Activated CD8-positive, alpha-beta memory T cell treated with anti-CD3 and anti-CD28 coated beads for 1 hour (primary cell): ENCODE measurements at places on chromosomes 7 and 10.

- DNase-seq: no peak
Measured at GRCh38 chr7:1854866-1855724, 185.0 kb downstream of the ELFN1 start.

- DNase-seq: no peak
Measured at GRCh38 chr10:84994722-84995121, 666.3 kb downstream of the CCSER2 start.

GRCh38 chr10:122234416-122234815 is 36.7 kb upstream of the BTBD16 start:
- DNase-seq: no peak

DNA sequence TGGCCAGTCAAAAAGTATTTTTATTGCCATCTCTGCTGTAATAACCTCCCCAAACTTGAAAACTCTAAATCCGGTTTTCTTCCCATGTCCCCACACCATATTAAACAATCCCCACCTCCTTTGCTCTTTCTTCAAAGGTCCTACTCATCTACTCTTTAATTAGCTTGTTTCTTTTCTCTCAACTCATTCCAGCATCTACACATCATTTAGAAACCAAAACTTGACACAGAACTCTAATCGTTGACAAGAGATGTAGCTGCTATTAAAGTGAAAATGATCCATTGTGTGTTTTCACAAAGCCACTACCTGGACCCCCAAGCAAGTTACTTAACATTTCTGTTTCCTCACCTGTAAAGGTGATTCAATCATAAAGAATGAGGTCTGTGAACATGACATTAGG is 436.3 kb upstream of the NPVF start:
- no peak for DNase-seq

DNA sequence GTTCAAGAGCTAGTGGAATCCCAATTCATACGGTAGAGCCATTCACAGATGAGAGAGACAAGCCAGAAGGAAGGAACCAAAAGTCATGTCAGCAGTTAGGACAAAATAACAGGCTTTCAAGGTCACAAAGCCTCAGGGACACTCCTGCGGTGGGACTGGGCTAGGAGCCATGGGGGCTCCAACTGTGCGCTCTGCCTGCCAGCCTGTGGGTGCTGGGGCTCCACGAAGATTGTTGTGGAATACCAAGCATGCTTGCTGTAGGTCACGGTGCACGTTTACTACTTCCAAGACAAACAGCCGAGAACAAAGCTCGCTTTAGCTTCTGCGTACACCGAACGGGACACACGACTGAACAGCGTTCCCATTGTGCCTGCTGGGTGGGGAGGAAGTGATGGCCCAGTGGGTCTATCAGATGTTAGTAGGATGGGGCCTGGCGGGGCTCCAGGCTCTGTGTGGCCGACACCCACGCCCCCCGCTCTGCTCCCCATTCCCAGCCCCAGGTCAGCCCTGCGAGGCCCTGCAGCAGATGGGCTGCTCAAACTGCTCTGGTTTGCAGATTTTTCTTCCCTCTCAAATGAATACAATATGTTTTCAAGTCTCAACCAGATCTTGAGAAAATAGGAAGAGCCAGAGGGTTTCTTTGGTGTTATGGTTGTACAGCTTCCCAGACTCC is 158.9 kb downstream of the EGFR start:
- DNase-seq: no peak

- DNase-seq: no peak
Measured at GRCh38 chr7:159099711-159100231, 44.9 kb downstream of the VIPR2 start.

GRCh38 chr10:24463611-24464426 is 254.9 kb downstream of the KIAA1217 start:
- no peak for DNase-seq

DNA sequence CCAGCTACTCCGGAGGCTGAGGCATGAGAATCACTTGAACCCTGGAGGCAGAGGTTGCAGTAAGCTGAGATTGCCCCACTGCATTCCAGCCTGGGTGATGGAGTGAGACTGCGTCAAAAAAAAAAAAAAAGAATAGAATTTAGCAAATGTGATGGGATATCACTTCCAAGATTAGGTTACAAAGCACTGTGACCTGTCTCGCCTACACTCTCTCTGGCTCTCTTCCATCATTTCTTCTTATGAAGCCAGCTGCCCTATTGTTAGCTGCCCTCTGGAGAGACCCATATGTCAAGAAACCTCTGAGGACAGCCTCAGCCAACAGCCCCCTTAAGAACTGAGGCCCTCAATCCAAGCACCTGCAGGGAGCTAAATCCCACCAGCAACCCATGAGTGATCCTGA is 28.2 kb downstream of the ARHGAP21 start:
- no peak for DNase-seq

DNA sequence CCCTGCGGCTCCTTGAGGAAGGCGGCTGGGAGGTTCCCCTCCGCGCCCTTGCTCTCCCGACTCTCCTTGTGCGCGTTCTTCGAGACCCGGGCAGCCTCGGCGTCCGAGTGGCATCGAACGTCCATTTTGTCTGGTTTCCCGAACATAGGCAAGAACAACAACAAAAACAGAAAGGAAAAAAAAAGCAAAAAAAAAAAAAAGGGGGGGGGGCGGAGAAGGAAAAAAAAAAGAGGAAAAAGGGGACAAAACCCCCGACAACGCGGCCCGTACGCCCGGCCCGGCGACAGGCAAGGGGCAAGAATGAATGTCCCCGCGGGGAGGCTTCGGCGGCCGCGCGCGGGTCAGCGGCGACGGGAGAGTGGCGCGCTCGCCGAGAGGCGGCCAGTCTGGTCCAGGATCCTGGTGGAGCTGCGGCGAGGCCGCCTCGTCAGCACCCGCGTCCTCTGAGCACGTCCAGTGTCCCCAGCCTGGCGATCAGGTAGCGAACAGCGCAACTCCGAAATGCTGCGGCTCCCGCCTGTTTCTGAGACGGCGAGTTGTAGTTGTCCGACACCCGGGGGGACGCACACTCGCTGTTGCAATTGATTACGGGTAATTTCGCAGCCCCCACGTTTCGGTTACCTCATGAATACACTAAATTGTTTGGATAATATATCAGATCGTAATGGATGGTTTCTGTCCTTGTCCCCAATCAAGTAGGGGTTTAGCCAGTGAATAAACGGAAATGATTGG is at the start of gene VAX1:
Gene VAX1, minus strand, starts transcription at position 360 of the 732 bp plus-strand sequence. Its CDS starts 214 bp downstream, at position 146.
- no peak for DNase-seq

GRCh38 chr10:103985726-103986125 is 18.8 kb downstream of the SLK start:
- DNase-seq: no peak

DNA sequence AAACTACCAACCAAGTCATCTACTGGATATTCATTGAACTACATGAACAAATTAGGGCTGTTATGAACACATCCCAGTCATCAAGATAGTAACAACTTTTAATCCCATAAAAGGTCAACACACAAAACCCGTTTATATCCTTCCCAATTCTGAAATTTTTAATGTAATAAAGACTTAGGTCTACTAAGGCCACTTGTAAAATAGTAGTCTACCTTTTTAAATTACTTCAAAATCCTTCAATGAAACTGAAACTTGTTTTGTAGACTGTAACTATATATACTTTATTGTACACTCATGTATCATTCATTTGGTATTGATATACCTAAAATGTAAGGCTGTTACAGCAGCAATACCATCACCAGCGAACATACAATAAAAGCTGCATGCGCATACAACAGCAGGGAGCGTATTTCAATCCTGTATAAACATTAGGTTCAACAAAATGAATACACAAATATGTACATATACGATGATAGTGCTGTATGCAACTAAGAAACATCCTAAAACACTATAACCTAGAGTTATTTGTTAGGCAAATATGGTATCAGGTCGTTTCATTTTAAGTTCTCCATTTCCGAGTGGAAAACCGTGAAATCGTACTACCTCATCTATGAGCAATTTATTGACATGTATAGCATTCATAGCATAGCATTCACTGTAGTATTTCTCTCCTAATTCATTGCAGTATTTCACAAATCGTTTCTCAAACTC is 973 bp downstream of the ATAD1 start:
- DNase-seq: no peak

DNA sequence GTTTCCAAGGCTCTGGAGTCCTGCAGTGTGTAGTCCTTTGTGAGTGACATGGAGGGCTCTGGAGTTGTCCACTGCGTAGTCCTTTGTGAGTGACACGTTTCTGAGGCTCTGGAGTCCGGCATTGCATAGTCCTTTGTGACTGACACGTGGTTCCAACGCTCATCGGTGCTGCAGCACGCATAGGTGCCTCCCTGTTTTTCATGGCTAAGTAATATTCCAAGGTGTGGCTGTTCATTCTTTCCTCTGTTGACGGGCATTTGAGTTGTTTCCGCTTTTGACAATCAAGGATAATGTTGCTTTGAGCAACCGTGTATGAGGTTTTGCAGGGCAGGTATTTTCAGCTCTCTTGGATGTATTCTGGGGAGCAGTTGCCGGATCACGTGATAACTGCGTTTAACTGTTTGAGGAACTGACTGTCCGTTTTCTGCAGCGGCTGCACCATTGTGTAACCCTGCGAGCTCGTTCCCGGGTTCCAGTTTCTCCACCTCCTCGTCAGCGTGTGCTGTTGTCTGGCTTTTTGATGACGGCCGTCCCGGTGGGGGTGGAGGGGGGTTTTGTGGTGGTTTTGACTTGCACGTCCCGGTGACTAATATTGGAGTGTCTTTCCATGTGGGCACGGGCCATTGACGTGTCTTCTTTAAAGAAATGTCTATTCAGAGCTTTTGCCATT is 21.1 kb downstream of the FAM20C start:
- no peak for DNase-seq

- DNase-seq: no peak
Measured at GRCh38 chr7:15086131-15086611, 183.6 kb upstream of the DGKB start.

GRCh38 chr7:7820939-7821338 is 102.5 kb upstream of the RPA3 start:
- DNase-seq: no peak
